HT-29 (cell line): ENCODE measurements at places on chromosomes 12 and 14. TPM values are rescaled to one million over a fixed set of nuclear protein-coding genes. Genes with fewer than 3 reads are reported as not detected.

Gene ARHGAP5
- 30.3 and 31.0 TPM in 2 replicates for total RNA-seq

Gene TMEM263
- 13.1 and 14.5 TPM in 2 replicates for total RNA-seq

DNA sequence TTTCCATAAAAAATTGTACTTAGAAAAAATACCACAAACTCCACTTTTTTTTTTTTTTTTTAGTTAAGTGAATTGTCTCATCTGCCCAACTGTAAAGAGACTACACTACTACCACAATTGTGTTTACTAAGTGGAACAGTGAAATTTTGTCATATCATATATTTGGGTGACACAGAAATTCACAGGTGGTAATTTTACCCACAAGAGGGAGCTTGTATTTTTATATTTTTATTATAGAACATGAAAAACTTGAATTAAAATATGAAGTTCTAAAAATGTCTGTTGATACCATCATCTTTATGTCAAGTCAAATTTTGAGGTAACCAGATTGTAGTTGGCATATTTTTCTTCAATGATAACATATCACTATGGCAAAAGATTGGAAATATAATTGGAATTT, 329.4 kb upstream of the SOX5 start:
- DNase-seq = no peak

DNA sequence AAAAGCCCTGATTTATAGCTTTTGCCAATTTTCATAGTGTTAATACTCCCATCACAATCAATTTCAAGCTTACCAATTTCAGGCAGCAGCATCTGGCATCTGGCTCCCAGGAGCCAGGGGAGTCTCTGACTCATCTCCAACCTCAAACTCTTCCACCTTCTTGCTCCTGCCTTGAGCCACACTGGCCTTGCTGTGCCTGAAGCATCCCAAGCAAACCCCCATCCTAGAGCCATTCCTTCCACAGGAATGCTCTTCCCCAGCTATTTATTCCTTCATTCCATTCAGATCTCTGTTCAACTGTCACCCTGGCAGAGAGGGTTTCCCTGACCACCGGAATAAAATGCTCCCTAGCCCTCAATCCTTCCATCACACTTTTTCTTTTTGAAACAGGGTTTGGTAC, 13.9 kb upstream of the PPP1CC start:
- DNase-seq = no peak

DNA sequence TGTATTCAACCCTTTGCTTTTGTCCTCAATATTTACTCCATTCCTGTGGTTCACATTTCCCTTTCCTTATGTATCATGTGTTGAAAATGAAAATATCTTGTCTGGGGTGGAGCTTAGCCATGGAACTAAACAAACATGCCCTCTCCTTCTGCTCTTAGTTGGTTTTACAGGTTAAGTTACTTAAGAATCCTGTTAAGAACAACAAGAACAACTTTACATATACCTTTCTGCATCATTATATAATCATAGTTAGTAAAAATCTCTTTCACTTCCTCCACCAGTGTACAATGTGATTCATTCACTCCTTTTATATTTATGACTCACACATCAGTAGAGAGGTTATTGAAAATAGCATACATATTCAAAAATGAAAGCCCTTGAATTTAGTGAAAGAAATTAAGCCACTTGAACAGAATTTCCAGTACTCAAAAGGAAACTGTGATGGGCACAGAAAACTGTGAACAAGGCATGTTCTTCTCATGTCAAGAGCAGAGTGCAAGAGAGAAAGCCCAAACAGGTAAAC, 307.7 kb downstream of the CCDC91 start:
- DNase-seq = peak; percentile 67

- DNase-seq = no peak
These were observed 707.7 kb upstream of the NOVA1 start for GRCh38 chr14:27305441-27305945.

- DNase-seq = no peak
These were observed 10.8 kb downstream of the TMEM52B start for GRCh38 chr12:10189653-10190052.

DNA sequence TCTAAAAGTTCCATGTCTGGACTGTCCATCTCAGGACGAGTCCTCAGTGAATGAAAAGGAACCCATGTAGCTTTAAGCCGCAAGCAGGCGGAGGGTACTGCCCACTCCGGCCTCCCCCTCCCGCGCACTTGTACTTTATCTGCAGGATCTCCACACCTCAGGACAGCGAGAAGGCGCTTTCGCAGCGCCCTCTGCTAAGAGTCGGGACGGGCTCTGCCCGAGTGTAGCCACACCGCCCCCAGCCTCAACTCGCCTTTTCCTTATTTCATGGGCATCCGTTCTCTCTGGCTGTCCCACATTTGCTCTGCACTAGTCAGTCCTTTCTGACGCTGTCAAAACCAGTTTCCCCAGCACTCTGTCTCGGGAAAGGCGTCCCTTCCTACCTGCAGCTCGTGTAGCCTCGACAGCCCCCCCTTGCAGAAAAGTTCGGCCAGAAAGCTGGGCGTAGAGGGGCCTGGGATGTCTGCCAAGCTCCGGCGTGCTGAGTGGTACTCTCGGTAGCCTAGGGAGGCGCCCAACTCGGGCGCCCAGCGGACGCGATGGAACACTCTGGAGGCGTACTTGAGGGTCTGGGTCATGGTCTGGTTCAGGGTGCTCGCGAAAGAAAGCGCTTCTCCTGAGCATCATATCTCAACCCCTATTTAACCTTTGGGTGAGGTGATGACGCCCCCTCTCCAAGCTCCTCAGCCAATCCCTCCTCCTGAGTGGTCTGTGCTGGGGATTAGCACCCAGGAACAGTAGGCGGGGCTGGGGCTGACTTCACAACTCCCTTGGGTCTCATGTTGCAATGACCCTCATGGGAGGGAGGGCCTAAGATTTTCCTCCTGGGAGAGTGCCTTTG, at the start of gene CYP27B1:
Gene CYP27B1, minus strand, starts transcription at position 615 of the 841 bp plus-strand sequence. Its CDS starts 37 bp downstream, at position 578.
- peak; percentile 43 for DNase-seq

DNA sequence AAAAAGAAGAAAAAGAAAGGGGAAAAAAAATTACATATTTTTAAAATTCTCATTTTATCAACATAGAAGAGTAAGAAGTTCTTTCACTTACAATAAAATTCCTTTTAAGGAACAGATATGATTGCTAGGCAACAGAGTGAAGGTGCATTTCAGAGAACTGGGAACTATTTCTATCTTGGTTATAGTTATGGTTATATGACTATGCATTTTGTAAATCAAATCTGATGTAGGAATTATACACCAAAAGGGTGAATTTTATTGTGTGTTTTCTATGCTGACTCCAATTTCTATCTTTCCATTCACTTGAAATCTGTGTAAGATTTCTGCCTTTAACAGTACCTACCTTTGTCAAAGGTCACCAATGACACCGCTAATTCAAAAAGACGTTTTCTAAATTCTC, 50.1 kb downstream of the HNRNPC start:
- DNase-seq = no peak

- DNase-seq = peak; percentile 45
These were observed 86.7 kb downstream of the CHGA start for GRCh38 chr14:93009471-93010129.

Gene RNU6-8
- not detected in 2 replicates for total RNA-seq

Gene TBPL2
- total RNA-seq = not detected in 2 replicates

DNA sequence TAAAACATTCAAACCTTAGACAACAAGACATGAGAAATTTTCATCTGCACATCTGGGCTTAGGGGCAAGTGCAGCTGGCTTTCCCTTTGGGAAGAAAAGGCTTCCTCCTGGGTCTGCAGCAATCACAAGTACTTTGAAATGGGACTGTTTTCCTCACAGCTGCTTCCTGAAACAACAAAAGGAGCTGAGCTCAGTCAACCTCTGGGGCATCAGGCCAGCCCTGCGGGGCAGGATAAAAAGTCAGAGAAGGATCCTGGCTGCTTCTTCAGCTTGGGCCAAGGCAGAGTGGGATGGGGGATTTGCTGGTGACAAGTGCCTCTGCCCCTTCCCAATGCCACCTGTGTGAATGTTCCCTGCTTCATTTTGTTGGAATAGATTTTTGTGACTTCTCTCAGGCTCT, 16.2 kb upstream of the SDR39U1 start:
- no peak for DNase-seq

GRCh38 chr14:44453433-44454171, 53.5 kb downstream of the FSCB start:
- DNase-seq = peak; percentile 54

- DNase-seq = no peak
These were observed 12.1 kb downstream of the ATXN2 start for GRCh38 chr12:111586986-111587385.

DNA sequence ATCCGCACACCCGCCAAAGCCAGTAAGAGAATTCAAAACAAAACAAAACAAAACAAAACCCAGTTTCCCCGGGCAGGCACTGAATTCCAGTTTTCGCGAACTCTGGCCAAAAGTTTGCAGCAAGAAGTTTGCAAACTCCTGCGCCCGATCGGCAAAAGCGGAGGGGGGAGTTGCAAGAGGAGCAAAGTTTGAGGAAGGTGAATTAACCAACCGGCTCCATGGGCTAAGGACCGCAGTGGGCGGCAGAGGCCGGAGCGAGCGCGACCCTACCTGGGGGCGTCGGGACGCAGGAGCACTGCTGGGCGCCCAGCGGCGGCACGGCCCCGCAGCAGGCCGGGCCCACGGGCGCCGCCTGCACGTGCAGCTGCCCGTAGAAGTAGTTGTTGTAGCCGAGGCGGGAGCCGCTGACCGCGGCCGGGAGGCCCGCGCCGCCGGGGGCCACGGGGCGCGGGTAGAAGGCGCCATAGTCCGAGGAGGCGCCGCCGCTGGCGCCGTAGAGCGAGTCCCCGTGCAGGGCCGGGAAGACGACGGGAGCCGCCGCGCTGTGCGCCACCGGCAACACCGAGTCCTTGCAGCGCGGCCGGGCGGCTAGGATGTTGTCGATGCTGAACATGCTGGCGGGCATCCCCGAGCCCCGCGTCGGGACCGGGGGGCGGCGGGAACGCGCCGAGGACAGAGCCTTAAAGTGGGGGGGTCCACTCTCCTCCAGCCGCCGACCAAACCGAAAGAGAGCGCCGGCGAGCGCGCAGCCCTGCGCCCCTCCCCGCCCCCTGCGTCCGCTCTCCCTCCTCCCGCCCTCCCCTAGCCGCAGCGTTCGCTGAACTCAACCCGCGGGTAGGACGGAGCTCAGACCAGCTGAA, at the start of gene GSC:
Gene GSC, minus strand, starts transcription at position 723 of the 860 bp plus-strand sequence. Its CDS starts 98 bp downstream, at position 625.
- no peak for DNase-seq

- no peak for DNase-seq
These were observed 16.6 kb downstream of the HIP1R start for GRCh38 chr12:122851820-122852219.

DNA sequence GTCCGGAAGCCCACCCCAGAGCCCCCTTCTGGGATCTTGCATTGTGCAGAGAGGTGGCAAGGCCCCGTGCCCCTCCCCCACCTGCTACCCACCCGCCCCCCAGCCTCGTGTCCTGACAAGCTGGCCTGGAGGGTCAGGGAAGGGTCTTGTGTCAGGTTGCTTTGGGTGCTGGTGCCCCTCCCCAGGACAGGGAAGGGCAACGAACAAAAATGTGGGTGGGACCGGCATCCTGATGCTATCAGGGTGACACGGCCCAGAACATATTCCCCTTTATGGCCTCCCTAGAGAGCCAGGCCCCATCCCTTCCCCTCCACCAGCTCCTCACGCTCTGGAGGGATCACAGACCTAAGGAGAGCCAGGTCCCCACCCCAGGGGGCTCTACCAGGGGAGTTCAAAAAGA, 38.7 kb upstream of the TMEM179 start:
- no peak for DNase-seq

GRCh38 chr12:2634471-2634870, 160.3 kb upstream of the FKBP4 start:
- DNase-seq = no peak

- DNase-seq = peak; percentile 3
These were observed 26.3 kb downstream of the RTN1 start for GRCh38 chr14:59844186-59844812.

Gene RNASE1
- total RNA-seq = 0.37 and 7.7 TPM in 2 replicates

Gene IL26
- total RNA-seq = not detected in 2 replicates

- DNase-seq = no peak
These were observed 4.2 kb downstream of the TBK1 start for GRCh38 chr12:64456119-64456518.

DNA sequence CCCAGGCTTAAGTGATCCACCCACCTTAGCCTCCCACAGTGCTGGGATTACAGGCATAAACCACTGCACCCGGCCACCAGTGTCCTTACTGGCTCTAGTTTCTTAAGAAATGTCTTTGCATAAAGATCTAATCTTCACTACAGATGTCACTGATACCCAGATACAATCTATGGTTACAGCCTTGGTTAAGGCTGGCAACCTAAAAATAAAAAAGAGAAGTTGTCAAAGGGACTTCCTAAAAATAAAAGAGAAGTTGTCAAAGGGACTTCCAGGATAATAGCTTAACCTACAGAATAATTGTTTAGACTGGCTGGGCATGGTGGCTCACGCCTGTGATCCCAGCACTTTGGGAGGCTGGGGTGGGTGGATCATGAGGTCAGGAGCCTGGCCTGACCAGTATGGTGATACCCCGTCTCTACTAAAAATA, 27.6 kb downstream of the ETFBKMT start:
- DNase-seq = no peak

- DNase-seq = no peak
These were observed 30.3 kb upstream of the SMOC1 start for GRCh38 chr14:69848903-69849391.

Gene RND1
- 8.7 and 9.8 TPM in 2 replicates for total RNA-seq

- peak; percentile 95 for DNase-seq
These were observed 12.9 kb downstream of the SPRYD3 start for GRCh38 chr12:53065975-53066931.

- DNase-seq = no peak
These were observed 76.3 kb upstream of the FLRT2 start for GRCh38 chr14:85453401-85454225.

Gene FLVCR2
- 2.7 and 3.5 TPM in 2 replicates for total RNA-seq

DNA sequence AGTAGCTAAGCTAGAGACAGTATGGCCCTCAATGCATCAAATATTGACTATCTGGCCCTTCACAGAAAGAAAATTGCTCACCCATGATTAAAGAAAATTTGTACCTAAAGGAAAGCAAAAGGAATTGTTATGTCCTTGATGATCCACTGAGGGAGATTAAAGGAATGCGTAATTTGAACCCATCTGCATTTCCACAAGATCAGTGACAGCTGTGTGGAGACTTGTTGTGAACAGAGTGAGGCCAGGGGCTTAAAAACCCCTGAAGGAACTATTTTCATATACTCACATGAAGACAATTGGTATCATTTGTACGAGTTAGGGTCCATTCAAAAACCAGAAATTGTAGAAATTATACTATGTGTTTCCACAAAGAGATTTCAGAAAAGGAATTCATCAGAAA, 1908.1 kb upstream of the SEL1L start:
- DNase-seq = no peak

GRCh38 chr12:2011643-2012607, 7.7 kb upstream of the DCP1B start:
- DNase-seq = no peak

Gene BEST3
- not detected in 2 replicates for total RNA-seq

Gene TMEM132D
- not detected in 2 replicates for total RNA-seq

- no peak for DNase-seq
These were observed 177.3 kb downstream of the BMP4 start for GRCh38 chr14:53779301-53779700.

GRCh38 chr14:100544506-100545141, 42.6 kb downstream of the BEGAIN start:
- no peak for DNase-seq

GRCh38 chr12:120453977-120454376, 7.7 kb downstream of the GATC start:
- no peak for DNase-seq

Gene MSI1
- total RNA-seq = not detected in 2 replicates
